Aorta (tissue), 5 donors: ENCODE measurements at places on chromosomes 1 and 21. TPM values are rescaled to one million over a fixed set of nuclear protein-coding genes. Genes with fewer than 3 reads are reported as not detected.
A peak's percentile ranks its signal among the peaks of the same experiment; 100 is the strongest.

DNA sequence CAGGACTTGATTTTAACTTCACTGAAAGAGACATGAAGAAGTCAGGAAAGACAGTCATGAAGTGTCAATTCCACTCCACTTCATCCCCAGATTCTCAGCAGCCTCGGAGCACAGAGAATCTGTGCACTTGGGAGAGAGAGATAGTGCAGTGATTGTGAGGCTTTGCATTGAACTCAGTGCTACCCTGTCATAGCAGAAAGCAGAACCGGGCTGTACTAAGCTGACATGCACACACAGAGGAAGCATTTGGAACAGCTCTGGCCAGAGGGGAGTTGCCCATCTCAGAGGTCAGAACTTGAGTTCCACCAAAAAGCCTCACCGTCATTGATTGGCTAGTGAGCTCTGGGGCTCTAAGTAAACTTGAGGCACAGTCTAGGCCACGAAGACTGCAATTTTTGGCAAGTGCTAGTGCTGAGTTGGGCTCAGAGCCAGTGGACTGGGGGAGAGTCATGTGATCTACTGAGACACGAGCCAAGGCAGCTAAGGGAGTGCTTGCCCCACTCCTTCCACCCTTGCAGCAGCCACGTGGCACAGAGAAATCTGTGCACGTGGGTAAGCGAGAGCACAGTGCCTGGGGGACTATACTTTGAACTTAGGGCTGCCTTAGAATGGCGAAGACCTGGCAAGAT lies 810.2 kb upstream of the ADAMTS5 start:
- no peak for DNase-seq

AKNAD1 gene
- total RNA-seq = not detected

DNA sequence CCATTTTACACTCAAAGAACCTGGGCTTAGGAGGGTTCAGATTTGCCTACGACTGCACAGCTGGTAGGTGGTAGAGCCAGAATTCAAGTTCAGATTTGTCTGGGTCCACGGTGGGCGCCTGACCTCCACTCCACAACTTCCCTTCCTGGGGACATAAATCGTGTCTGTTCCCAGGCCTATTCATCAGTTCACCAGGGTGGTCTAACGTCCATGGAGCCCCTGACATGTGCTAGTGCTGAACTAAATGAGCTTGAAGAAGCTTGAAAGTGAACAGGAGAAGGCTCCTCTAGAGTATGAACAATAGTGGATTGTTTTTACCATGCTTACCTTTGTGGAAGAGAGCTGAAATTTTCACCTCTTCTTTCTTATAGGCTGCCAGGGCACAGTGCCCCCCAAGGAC lies 32.5 kb upstream of the KIF1B start:
- no peak for DNase-seq

- no peak for DNase-seq
These were observed 17.2 kb upstream of the PHLDA3 start for GRCh38 chr1:201486187-201486586.

GRCh38 chr1:28640766-28641165 lies 2.1 kb downstream of the TAF12 start:
- DNase-seq = no peak

CDA gene
- total RNA-seq = 9.0 TPM

DNA sequence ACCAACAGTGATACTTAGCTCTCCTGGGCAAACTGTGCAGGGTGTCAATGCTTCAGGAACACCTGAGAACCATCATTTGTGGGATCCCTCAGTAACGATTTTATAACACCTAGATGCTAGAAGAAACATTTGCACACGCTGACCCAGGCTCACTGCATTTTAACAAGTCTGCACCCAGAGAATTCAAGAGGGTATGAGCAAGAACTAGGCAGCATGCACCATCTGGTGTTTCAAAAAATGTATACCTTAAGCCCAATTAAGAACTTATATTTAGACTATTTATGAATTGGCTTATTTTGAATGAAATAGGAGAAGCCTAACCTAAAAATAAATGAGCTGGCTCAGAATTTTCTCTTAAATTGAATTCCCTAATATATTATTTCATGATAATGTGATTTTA lies 400.5 kb downstream of the GPATCH2 start:
- DNase-seq = no peak

DNA sequence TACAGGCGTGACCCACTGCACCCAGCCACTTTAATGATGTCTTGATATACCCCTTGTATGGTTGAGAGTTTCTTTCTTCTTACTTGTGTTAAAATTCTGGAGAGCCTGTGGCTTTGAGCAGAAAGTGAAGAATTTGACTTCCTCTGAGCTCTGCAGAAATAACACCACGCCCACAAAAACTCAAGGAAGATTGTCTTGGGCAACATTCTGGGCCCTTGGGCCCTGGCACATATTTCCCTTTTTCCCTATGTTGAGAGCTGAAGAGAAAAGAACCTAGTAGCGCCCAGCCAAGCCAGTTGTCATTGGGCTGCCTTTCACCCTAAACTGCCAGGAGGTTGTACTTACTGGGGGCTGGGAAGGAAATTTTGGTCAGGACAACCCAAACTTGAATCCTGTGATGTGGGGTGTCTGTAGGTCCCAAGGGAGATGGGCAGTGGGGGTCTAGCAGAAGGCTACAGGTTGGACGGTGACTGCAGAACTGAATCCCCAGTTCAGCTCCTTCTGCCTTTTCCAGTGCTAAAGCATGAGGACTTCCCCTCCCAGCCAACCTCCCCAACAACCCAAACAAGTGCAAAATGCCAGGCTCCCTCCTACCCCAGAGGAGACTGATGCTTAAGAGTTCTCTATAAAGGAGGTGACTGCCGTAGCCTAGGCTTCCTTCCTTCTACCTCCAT lies 11.7 kb upstream of the SNAPIN start:
- DNase-seq = peak; percentile 62

PTPN14 gene
- 50.5 TPM for total RNA-seq

DNA sequence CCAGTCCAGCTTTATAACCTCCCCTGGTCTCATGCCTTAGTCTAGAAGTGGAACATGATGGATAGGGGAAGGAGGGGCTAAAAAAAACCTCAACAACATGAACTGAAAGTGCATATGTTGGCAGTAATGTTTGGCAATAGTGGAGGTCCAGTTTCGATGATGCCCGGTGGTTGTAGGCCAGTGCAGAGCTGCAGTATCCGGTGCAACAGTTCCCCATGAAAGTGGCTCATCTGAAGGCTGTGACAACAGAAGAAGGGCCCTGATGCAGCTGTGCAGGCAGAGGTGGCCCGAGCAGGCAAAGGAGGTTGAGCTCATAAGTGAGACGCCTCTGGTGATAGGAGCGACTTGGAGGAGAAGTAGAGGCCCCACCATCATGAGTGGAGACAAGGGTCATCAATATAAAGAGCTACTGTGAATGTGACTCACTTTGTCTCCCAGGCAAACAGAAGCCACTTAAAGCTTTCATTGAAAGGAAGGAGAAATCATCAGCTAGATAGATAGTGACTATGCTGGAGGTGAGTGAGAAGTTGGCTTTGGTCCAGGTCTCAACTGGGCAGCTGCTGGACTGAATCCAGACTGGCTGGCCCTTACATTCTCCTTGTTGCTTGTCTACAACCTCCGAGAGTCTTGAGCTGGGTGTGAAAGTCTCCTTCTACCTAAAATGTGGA lies 10.2 kb upstream of the CREG1 start:
- DNase-seq = peak; percentile 72

DNA sequence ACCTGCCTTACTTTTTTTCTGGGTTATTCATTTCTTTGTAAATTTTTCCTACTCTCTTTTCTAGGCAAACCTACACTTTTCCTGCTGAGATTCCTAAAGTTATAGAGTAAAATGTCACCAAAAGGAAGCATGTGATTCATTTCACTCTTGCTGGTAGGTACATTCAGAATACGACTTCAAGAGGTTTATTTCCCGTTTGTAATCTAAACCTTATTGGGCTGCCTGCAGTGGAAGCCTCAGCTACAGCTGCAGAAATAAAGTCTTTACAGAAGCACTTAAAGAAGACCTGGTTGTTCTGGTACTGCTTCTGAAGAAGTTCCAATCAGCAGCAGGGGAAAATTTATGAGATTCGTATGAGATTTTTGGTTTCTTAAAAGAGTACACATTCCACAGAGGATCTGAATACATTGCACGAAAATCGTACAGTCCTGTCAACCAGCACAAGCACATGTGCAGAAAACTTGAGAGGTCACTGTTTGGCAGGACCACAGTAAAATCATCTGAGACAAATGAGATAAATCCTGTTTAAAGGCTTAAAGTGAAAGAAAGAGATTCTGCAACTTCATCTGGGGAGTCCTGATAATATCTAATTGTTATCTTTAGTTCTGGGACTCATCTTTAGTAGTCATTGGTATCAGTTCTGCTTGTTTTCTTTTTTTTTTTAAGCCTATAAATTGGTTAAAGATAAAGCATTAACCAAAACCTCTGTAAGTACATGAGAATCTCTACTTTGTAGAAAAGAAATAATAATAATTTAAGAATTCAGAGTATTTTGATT lies 109.9 kb upstream of the ADGRL2 start:
- no peak for DNase-seq

SNIP1 gene
- 16.0 TPM for total RNA-seq

DNA sequence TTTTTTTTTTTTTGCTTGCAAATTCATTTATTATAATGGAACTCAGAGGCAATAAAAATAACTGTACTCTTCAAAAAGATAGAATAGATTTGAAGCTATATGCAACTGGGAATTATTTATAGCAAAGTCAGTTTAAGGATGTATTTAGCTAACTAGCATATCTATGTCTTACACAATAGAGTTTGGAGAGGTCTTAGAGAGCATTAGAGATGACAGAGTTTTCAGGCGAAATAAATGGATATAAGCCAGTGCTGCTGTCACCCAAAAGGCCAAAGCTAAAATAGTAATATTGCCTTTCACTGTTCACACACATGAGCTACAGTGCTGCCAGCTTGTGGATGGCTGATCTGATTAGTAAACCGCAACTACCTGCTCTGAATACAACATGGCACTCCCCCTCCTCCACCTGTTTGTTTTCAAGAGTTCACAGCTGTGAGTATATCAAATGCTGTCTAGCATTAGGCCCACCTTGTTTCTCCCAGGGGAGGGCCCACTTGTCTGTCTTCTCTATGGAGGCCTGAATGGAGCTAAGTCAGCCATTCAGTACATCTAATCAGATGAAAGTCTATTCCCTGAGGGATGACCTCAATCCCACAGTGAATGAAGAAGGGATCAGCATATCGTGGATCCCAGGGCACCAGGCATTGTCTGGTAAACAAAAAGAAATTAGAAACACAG lies 25.2 kb upstream of the SSX2IP start:
- no peak for DNase-seq

CNR2 gene
- total RNA-seq = 0.06 TPM

SPRR2E gene
- total RNA-seq = not detected

- no peak for DNase-seq
These were observed 46.4 kb upstream of the NBL1 start for GRCh38 chr1:19597496-19598309.

DNA sequence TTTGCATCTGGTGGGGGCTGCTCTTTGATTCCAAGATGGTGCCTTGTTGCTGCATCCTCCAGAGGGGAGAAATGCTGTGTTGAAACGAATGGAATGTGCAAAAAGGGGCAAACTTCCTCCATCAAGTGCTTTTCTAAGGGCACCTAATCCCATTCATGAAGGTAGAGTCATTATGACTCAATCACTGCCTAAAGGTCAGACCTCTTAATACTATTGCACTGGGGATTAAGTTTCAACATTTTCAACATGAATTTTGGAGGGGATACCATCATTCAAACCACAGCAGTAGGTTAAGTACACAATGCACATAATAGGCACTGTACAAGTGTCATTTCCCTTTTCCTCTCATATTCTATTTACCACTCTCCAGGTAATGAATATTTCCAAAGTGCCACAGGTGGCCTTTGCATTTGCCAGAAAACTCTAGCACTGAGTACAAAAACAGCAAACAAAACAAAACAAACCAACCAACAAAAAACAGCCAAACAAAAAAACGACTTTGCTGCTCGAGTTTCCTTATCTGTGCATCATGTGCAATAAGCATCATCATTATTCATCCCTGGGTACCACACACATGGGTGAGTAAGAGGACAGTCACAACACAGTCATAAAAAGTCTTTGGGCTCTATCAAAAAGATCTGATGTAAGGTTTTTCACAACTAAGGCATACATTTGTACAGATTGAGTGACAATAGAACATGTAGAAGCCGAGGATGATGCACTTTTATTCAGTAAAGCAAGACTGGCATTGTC lies 42.5 kb downstream of the IFI44 start:
- no peak for DNase-seq

- DNase-seq = no peak
These were observed 55.6 kb downstream of the FBXO42 start for GRCh38 chr1:16296643-16297042.

GRCh38 chr1:115306146-115306545 lies 31.9 kb downstream of the NGF start:
- DNase-seq = no peak

DNA sequence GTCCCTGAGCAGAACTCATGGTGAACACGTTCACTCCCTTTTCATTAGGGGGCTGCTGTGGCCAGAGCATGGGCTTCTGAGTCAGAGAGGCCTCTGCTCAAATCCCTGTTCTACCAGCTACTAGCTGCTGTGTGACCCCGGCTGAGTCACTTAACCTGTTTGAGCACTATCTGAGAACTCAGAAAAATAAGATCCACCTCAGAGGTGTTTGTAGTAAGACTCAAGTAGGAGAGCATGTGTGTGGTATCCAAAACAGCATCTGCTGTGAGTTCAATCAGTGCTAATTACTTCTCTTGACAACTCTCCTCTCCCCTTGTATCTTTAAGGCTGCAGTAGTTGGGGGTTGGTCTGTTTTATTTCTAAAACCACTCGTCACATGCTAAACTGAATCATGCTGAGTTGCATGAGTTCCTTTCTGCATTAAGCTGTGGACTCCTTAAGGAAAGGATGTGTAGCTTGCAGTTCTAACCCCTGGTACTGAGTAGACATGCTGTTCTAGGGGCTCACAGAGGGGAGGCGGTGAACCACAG lies 39.7 kb upstream of the JUN start:
- DNase-seq = no peak

- no peak for DNase-seq
These were observed 77.1 kb upstream of the ACTL8 start for GRCh38 chr1:17678011-17678410.

DNA sequence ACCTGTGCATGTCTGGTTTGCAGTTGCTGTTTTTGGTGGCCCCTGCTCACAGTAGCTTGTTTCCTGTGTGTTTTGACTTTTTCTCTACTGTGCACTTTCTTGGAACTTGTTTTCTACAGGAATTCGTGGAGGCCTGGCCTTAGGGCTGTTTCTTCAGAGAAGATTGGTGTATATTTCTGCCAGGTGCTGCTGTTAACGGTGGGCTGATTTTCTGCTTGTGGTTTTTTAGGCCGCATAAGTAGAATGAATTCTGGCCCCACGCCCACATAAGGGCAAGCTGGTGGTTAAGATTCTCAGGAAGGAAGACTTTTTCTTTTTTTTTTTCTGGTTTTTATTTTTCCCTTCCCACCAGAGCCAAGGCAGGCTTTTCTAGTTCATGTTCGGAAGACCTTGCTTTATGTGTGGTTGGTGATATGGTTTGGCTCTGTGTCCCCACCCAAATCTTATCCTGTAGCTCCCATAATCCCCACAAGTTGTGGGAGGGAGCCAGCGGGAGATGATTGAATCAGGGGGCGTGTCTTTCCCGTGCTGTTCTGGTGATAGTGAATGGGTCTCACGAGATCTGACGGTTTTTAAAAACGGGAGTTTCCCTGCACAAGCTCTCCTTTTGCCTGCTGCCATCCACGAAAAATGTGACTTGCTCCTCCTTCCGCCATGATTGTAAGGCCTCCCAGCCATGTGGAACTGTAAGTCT lies 71.5 kb upstream of the DISP3 start:
- DNase-seq = no peak

GRCh38 chr1:2226525-2227345 lies 1.4 kb upstream of the SKI start:
- peak; percentile 62 for DNase-seq

- no peak for DNase-seq
These were observed 64.8 kb downstream of the PLXNA2 start for GRCh38 chr1:208179263-208179816.
